Transverse colon (tissue), 4 donors: ENCODE measurements at places on chromosomes 1 and 21. TPM values are rescaled to one million over a fixed set of nuclear protein-coding genes. Genes with fewer than 3 reads are reported as not detected.

GRCh38 chr1:75472971-75473603, 137.8 kb downstream of the SLC44A5 start:
- H3K27me3 ChIP-seq = no peaks in the 10 kb centered on the region
- no peak overlapping the region for H3K27ac ChIP-seq
- no peak overlapping the region for H3K4me3 ChIP-seq

DNA sequence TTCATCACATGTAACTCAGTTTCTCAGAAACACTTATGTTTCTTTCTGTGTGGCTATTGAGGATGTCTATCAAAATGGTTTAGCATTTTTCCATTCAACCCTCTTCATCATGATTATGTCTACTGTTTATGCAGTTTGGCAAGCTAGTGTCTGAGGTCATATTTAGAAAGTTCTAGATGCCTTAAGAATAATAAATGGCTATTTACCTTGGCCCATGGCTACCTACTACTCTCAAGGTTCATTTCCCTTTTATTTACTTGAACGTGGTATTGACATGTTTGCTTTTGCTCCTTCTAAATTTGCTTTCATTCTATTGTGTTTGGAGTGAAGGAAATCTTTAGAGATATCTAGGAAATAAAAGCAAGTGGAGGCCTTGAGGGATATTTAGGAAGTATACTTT, 193.7 kb upstream of the OLFM3 start:
- H3K36me3 ChIP-seq = no peaks in the 10 kb centered on the region
- H3K4me3 ChIP-seq = no peak overlapping the region
- H3K27ac ChIP-seq = no peak overlapping the region
- DNase-seq = no peak
- no peaks in the 10 kb centered on the region for H3K4me1 ChIP-seq
- no peaks in the 10 kb centered on the region for H3K27me3 ChIP-seq

Gene LCE1B
- total RNA-seq = not detected

GRCh38 chr1:14842361-14842760, 243.9 kb downstream of the KAZN start:
- H3K4me1 ChIP-seq = no peaks in the 10 kb centered on the region
- no peaks in the 10 kb centered on the region for H3K36me3 ChIP-seq
- no peak overlapping the region for H3K4me3 ChIP-seq

Gene TMEM61
- total RNA-seq = 9.2 TPM

DNA sequence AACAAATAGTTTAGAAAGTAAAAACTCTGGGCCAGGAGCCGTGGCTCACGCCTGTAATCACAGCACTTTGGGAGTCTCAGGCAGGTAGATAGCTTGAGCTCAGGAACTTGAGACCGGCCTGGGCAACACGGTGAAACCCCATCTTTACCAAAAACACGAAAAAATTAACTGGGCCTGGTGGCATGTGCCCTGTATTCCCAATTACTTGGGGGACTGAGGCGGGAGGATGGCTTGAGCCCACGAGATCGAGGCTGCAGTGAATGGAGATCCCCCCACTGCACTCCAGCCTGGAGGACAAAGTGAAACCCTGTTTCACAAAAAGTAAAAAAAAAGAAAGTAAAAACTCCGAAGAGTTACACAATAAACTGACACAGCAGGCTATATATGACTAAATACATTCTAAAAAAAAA, 10.6 kb downstream of the CEP170 start:
- no peak for DNase-seq
- H3K4me1 ChIP-seq = no peaks in the 10 kb centered on the region
- H3K4me3 ChIP-seq = no peak overlapping the region
- no peaks in the 10 kb centered on the region for H3K27me3 ChIP-seq
- H3K27ac ChIP-seq = no peak overlapping the region
- no peaks in the 10 kb centered on the region for H3K36me3 ChIP-seq

GRCh38 chr1:96214982-96215381, 506.6 kb upstream of the PTBP2 start:
- H3K27me3 ChIP-seq = no peaks in the 10 kb centered on the region
- no peaks in the 10 kb centered on the region for H3K36me3 ChIP-seq
- no peak overlapping the region for H3K4me3 ChIP-seq
- no peaks in the 10 kb centered on the region for H3K4me1 ChIP-seq
- DNase-seq = no peak
- no peak overlapping the region for H3K27ac ChIP-seq

DNA sequence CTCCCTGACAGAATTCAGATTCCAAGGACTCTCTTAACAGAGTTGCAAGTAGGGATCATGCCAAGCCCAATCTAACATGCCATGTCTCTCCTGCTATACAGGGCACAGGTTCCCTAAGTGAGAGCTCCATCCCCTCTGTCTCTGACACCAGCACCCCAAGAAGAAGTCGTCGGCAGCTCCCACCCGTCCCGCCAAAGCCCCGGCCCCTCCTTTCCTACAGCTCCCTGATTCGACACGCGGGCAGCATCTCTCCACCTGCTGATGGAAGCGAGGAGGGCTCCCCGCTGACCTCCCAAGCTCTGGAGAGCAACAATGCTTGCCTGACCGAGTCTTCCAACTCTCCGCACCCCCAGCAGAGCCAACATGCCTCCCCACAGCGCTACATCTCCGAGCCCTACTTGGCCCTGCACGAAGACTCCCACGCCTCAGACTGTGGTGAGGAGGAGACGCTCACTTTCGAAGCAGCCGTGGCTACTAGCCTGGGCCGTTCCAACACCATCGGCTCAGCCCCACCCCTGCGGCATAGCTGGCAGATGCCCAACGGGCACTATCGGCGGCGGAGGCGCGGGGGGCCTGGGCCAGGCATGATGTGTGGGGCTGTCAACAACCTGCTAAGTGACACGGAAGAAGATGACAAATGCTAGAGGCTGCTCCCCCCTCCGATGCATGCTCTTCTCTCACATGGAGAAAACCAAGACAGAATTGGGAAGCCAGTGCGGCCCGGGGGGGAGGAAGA, 263.2 kb downstream of the ZNF648 start:
- H3K4me1 ChIP-seq = no peaks in the 10 kb centered on the region
- no peaks in the 10 kb centered on the region for H3K27me3 ChIP-seq
- no peak overlapping the region for H3K4me3 ChIP-seq
- no peak for DNase-seq
- H3K27ac ChIP-seq = no peak overlapping the region
